Cortex of kidney (tissue), 1 donor: ENCODE measurements at places on chromosomes 5 and 9.

GRCh38 chr9:89051421-89052025 is 60.3 kb downstream of the S1PR3 start:
- DNase-seq, result no peak

GRCh38 chr5:52748590-52748989 is 39.1 kb upstream of the ITGA1 start:
- DNase-seq, result no peak

DNA sequence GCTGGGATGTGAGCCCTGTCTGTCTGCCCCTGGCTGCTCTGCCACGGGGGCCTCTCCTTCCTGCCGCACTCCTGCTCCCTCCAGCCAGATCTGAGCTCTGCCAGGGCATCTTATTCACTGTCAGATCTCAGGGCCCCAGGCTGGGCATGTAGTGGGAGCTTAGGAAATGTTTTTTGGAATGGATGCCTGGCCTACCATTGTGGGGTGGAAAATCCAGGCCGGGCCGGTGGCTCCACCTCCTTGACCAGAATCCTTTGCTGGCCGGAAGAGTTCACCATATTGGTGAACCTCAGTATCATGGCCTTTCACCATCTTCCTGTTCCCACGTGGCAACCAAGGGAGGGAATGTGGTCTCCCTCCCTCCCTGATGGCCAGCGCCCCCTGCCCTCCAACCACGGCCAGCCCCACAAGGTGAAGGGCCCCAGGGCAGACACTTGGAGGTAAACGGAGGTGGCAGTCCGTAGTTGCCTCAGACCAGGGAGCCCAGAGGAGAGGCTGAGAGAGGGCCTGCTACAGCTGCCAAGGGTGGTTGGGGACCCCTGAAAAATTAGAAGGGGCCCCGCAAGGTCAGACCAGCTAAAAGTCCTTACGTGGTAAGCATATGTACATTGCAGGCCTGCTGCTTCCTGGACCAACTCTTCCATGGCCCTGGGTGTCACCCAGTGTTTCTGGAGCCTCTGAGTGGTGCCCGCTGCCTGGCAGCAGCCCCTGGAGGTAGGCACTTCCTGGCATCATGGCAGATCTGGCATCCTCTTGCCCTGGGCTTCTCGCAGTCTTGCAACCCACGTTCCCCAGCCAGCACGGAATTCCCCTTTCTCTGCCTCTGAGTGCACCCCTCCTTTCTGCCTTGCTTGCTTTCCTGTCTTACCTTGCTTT is 153.3 kb downstream of the RGS3 start:
- no peak for DNase-seq

- DNase-seq, result no peak
Measured at GRCh38 chr5:149855366-149855765, 89.2 kb downstream of the PDE6A start.

- no peak for DNase-seq
Measured at GRCh38 chr9:114806526-114806900, 674 bp upstream of the TNFSF15 start.

- DNase-seq, result no peak
Measured at GRCh38 chr9:83166372-83166771, 103.4 kb upstream of the RASEF start.

- no peak for DNase-seq
Measured at GRCh38 chr5:32259033-32259432, 53.7 kb downstream of the MTMR12 start.

GRCh38 chr9:109973336-109973735 is 193.3 kb downstream of the PALM2AKAP2 start:
- no peak for DNase-seq
